Activated naive CD8-positive, alpha-beta T cell treated with anti-CD3 and anti-CD28 coated beads for 36 hours (primary cell): ENCODE measurements at places on chromosomes 12 and 14. TPM values are rescaled to one million over a fixed set of nuclear protein-coding genes. Genes with fewer than 3 reads are reported as not detected.
A peak's percentile ranks its signal among the peaks of the same experiment; 100 is the strongest.

The AACS gene
- total RNA-seq: 16.0 TPM

The L2HGDH gene
- 21.1 TPM for total RNA-seq

The TRHDE gene
- not detected for total RNA-seq

The OSGEP gene
- total RNA-seq: 59.2 TPM

The PPP1R1A gene
- total RNA-seq: not detected

The AJUBA gene
- 0.90 TPM for total RNA-seq

The ANO2 gene
- not detected for total RNA-seq

The GNB3 gene
- 0.10 TPM for total RNA-seq

The GPRC5D gene
- not detected for total RNA-seq

The DIO2 gene
- not detected for total RNA-seq

The GNG2 gene
- total RNA-seq: 132 TPM

The SRRM4 gene
- not detected for total RNA-seq

The AQP5 gene
- total RNA-seq: not detected

DNA sequence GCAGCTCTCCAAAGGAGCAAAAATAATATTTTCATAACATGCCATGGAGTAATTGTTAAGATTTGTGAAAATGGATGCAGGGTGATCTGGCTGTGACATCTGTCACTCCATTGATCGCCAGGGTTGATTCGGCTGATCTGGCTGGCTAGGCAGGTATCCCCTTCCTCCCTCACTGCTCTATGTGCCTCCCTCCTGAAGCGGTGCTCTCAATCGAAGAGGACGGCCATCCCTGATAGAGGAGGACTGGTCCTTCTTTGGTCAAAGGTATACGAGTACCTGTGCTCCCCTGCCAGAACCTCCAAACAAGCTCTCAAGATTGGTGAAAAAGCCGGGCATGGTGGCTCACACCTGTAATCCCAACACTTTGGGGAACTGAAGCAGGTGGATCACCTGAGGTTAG, 47.9 kb downstream of the VCPKMT start:
- H3K27ac ChIP-seq: no peak overlapping the region
- no peak overlapping the region for H3K4me3 ChIP-seq
- DNase-seq: no peak
- peaks cover 22% of the 10 kb centered on the region for H3K36me3 ChIP-seq

DNA sequence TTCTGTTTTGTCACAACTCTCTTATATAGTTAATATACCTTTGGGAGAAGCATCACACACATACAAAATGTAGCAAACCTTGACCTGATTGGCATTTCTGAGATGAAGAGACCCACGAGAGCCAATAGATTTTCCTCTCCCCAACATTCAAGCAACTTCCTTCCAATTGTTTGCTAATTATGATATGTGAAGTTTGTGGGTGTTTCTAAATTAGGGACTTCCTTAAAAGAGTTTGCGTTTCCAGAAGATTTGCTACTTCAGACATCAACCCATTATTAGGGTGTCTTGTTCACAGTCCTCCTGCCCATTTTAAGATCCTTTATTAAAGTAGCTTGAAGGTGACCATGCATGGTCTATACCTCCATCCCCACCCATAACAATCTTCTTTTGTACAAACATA, 9.4 kb downstream of the AICDA start:
- no peaks in the 10 kb centered on the region for H3K36me3 ChIP-seq
- H3K4me1 ChIP-seq: no peaks in the 10 kb centered on the region
- H3K4me3 ChIP-seq: no peak overlapping the region
- peaks cover 20% of the 10 kb centered on the region for H3K27me3 ChIP-seq
- DNase-seq: no peak

GRCh38 chr12:126668961-126669360, 1598.0 kb upstream of the TMEM132C start:
- H3K27ac ChIP-seq: no peak overlapping the region
- no peaks in the 10 kb centered on the region for H3K4me1 ChIP-seq

DNA sequence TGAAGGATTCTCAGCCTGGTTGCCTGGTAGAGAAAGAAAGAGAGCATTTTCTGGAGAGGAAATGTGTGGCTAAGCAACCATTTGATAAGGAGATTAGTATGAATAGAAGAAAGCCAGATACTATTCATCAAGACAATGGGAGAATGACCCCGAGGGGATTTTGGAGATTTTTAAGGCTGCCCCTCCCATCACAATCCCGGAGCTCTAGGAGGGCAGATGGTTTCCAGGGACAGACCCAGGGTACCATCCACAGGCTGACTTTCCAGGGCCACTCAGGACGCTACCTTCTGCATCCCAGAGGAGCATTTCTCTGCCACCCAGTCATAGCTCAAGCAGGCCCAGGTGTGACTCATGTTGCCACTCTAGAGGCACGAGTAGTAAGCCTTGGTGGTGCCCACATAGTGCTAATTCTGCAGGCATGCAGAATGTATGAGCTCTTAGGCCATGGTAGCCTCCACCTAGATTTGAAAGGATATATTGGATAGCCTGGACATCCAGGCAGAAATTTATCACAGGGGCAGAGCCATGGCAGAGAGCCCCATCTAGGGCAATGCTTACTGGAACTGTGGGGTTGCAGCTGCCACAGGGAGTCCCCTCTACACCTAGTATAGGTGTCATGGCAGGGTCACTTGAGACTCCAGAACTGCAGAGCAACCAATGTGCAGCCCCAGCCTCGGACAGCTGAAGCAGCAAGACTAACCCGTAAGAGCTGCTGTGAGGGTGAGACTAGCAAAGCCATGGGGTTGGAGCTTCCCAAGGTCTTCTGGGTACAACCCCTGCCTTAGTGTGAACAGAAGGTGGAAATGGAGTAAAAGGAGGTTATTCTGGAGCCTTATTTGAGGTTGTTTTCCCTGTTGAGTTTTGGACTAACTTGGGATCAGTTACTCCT, 366.0 kb downstream of the ZFP36L1 start:
- DNase-seq: no peak
- no peak overlapping the region for H3K27ac ChIP-seq
- H3K4me1 ChIP-seq: peaks cover 2% of the 10 kb centered on the region
- H3K27me3 ChIP-seq: no peaks in the 10 kb centered on the region
- H3K36me3 ChIP-seq: peaks cover 22% of the 10 kb centered on the region
- H3K4me3 ChIP-seq: no peak overlapping the region

DNA sequence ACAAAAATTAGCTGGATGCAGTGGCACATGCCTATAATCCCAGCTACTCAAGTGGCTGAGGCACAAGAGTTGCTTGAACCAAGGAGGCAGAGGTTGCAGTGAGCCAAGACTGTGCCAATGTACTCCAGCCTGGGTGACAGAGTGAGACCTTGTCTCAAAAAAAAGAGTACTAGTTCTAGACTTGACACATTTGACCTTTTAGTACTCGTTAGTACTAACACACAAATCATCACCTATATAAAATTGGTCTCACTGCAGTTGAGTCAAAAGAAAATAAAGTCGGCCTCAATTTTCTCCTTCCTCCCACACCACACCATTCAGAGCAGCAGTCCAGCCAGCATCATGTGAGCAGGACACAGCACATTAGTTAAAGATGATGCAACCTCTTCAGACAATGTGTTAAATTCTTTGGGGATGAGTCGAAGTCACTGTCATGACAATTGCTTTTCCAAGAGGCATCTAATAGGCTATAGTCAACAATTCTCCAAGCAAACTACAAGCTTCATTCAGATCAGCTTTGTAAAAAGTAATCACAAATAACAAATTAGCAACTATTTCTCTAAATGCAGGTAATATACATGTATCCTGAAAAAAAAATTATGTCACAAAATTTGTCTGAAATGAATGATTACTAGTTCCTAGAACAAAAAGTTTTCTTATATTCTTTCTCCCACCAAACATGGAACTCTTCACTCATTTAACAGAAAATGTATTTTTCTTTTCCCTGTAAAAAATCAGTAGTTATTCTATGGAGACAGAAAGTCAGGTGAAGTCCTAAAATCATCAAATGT, 55.6 kb downstream of the CLIP1 start:
- H3K4me3 ChIP-seq: no peak overlapping the region
- no peaks in the 10 kb centered on the region for H3K27me3 ChIP-seq

- H3K27ac ChIP-seq: no peak overlapping the region
- no peak for DNase-seq
- no peaks in the 10 kb centered on the region for H3K36me3 ChIP-seq
- H3K4me3 ChIP-seq: no peak overlapping the region
These were observed 381.7 kb upstream of the CCDC196 start for GRCh38 chr14:66104486-66104885.

DNA sequence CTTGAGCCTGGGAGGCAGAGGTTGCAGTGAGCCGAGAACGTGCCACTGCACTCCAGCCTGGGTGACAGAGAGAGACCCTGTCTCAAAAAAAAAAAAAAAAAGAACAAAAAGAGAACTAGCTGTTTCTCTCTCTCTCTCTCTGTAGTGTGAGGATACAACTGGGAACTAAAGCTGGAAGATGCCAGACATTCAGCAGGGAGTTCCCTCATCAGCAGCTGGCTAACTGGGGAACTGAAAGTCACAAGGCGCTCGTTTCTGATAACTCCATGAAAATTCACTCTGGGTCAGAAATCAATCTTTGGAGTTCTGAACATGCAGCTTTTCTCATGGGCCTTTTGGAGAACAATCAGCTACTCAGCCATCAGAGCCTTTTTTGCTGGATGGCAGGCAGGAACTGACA, 43.5 kb upstream of the MAP1LC3B2 start:
- no peaks in the 10 kb centered on the region for H3K27me3 ChIP-seq
- DNase-seq: no peak
- no peak overlapping the region for H3K4me3 ChIP-seq
- no peak overlapping the region for H3K27ac ChIP-seq
- H3K36me3 ChIP-seq: no peaks in the 10 kb centered on the region

- H3K27me3 ChIP-seq: no peaks in the 10 kb centered on the region
- H3K27ac ChIP-seq: no peak overlapping the region
- peaks cover 43% of the 10 kb centered on the region for H3K4me1 ChIP-seq
- H3K36me3 ChIP-seq: peaks cover 8% of the 10 kb centered on the region
- H3K4me3 ChIP-seq: no peak overlapping the region
- DNase-seq: no peak
These were observed 52.6 kb downstream of the DYRK2 start for GRCh38 chr12:67701121-67701520.

DNA sequence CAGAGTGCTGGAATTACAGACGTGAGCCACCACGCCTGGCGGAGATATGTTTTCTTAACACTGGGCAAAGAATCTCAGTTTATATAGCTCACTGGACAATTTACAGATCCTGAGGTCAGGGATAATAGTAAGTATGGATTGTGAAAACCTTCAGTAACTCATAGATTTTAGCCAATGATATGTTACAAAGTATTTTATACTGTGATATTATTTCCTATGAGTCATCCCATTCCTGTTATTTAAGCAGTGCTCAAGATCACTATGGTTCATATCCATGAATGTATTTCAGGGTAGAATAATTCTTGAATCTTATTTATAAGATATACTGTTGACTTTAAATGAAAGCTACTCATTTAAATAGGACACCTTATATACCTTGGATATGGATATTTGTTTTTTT, 107.2 kb downstream of the RAD51B start:
- H3K27me3 ChIP-seq: no peaks in the 10 kb centered on the region
- peaks cover 40% of the 10 kb centered on the region for H3K36me3 ChIP-seq
- no peak overlapping the region for H3K4me3 ChIP-seq
- no peak overlapping the region for H3K27ac ChIP-seq
- no peak for DNase-seq

GRCh38 chr12:108831309-108831991, 25.9 kb downstream of the SSH1 start:
- no peak overlapping the region for H3K27ac ChIP-seq
- H3K27me3 ChIP-seq: no peaks in the 10 kb centered on the region
- DNase-seq: no peak
- peaks cover 26% of the 10 kb centered on the region for H3K36me3 ChIP-seq
- H3K4me1 ChIP-seq: peaks cover 26% of the 10 kb centered on the region

GRCh38 chr12:83186419-83186818, 499.7 kb downstream of the TMTC2 start:
- H3K4me3 ChIP-seq: no peak overlapping the region
- no peaks in the 10 kb centered on the region for H3K4me1 ChIP-seq
- H3K27ac ChIP-seq: no peak overlapping the region
- H3K27me3 ChIP-seq: no peaks in the 10 kb centered on the region
- DNase-seq: no peak
- H3K36me3 ChIP-seq: no peaks in the 10 kb centered on the region

- no peaks in the 10 kb centered on the region for H3K36me3 ChIP-seq
- no peak overlapping the region for H3K27ac ChIP-seq
- no peak for DNase-seq
- H3K4me3 ChIP-seq: no peak overlapping the region
- peaks cover 45% of the 10 kb centered on the region for H3K27me3 ChIP-seq
These were observed 90.3 kb downstream of the IGF1 start for GRCh38 chr12:102390068-102390467.

DNA sequence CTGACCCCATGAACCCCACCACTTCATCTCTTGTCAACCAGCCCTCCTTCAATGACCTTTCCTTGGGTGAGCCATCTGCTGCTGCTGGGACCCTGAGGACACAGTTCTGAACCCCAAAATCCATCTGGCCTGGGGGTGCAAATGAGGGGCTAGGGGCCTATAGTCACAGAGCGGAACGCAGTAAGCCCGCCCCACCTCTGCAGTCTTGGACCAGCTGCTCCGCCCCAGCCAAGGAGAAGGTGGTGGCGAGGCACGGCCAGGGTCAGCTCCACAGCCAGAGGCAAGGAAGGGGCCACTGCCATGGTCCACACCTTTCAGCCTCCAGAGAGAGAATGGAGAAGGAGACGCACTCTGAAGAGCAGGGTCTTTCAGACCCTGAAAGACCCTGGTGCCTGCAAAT, 5.1 kb downstream of the TMEM179 start:
- DNase-seq: no peak
- H3K27me3 ChIP-seq: peaks cover 46% of the 10 kb centered on the region
- H3K4me1 ChIP-seq: no peaks in the 10 kb centered on the region
- no peak overlapping the region for H3K27ac ChIP-seq

DNA sequence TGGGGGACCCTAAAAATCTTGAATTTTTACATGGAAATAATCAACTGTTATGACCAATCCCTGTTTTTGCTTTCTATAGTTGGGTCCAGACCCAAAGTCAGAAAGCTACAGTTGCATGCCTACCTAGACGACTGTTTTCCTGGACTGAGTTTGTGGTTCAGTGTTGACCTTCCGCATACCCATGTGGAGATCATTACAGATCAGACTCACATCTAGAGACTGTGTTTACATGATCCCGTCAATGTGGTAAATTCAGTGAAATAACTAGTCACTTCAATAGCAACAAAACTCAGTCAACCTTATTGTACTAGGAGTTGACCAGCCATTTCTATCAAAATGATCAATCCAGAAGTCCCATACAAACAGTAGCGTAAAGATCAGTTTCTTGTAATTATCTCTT, 257.6 kb downstream of the EGLN3 start:
- H3K27me3 ChIP-seq: peaks cover 4% of the 10 kb centered on the region
- H3K36me3 ChIP-seq: no peaks in the 10 kb centered on the region
- no peak for DNase-seq

GRCh38 chr12:103556890-103557627, 30.0 kb upstream of the STAB2 start:
- DNase-seq: no peak
- no peak overlapping the region for H3K27ac ChIP-seq
- peaks cover 19% of the 10 kb centered on the region for H3K27me3 ChIP-seq
- no peak overlapping the region for H3K4me3 ChIP-seq
- H3K36me3 ChIP-seq: no peaks in the 10 kb centered on the region

- no peak within 1 kb of the TSS for H3K27ac ChIP-seq
- peaks cover 4% of the 10 kb centered on the region for H3K4me1 ChIP-seq
- H3K4me3 ChIP-seq: peak within 1 kb of the TSS; percentile 80
- peak; percentile 28 for DNase-seq
These were observed at the start of the genes LRRIQ1 and TSPAN19 for GRCh38 chr12:85036234-85036707. TSS of gene LRRIQ1 (plus strand) at chr12:85036351. CDS start at chr12:85038177, 1,826 bp downstream. TSS of gene TSPAN19 (minus strand) at chr12:85036277. CDS start at chr12:85029946, 6,331 bp downstream.
